ENCODE measurements at places on chromosomes 1 and 21.

- DNase-seq, result no peak
Measured at GRCh38 chr1:59985911-59986515, 59.4 kb upstream of the CYP2J2 start.

- DNase-seq, result no peak
Measured at GRCh38 chr1:176199707-176200106, 7.4 kb downstream of the COP1 start.

DNA sequence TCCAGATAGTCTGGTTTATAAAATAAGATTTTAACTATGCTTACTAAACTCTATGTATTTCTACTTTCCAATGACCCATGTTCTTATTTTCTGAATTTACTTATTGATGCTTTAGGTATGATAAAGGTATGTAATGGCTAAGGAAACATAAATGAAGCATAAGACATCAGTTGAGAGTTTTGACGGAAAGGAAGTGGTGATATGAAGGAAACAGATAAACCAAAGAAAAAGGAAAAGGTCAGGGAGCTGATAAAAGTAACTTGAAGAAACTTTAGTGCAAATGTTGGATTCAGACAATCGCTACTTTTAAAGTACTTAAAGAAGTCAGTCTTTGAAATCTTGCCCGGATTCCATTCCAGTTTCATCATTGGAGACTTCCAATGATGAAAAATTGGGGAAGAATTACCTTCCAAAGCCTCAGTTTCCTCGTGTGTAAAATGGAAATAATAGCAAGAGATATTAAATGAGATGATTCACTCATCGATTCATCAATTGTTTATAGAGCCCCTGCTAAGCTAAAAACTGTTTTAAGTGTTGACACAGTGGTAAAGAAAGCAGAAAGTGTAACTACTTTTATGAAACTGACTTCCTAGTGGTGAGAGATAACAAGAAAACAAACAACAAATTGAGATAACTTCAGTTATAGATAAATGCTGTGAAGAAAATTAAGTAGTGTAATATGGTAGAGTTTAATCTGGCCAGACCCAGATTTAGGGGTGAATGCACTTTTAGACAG, 10.6 kb downstream of the PTPRC start:
- no peak for DNase-seq

- DNase-seq, result no peak
Measured at GRCh38 chr1:191674626-191675179, 483.6 kb upstream of the RGS18 start.

GRCh38 chr1:173210283-173210682, 3.2 kb upstream of the TNFSF4 start:
- DNase-seq, result no peak

GRCh38 chr1:200538179-200538578, 82.4 kb downstream of the KIF14 start:
- DNase-seq, result no peak

DNA sequence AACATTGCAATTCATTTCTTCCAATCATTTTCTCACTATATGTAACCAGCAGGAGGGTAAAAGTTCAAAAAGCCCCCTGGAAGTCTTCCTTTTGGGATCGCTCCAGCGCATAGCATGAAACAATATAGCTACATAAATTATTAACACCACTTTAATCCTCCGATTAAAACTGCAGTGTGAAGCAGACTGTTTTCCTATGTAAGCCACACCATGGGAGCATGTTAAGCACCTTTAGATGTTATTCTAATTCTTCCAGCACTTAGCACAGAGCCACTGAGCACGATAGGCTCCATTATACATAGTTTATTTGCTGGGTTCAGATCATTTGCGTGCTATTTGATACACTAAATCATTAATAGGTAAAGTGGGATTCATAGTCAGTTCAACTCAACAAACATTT, 18.4 kb upstream of the GADD45A start:
- no peak for DNase-seq

DNA sequence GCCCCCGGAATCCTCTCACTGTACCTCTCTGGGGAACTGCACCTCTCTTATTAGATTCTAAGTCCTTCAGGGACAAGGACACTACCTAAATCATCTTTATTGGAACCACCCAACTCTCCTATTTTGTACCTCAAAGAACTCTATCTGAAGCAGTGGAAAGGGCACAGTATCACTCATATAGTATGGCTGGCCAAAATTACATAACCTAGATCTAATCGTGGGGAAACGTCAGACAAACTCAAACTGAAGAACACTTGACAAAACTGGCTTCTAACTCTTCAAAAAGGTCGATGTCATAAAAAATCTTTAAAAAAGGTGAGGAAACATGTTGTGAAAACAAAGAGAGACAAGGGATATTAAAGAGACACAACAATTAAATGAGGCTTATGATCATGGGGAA, 210.0 kb downstream of the SLC45A1 start:
- no peak for DNase-seq

- no peak for DNase-seq
Measured at GRCh38 chr1:159854116-159854692, 8.3 kb downstream of the VSIG8 start.

GRCh38 chr1:97621955-97622354, 298.9 kb downstream of the DPYD start:
- no peak for DNase-seq

- DNase-seq, result no peak
Measured at GRCh38 chr21:29377266-29377665, 78.5 kb downstream of the BACH1 start.

- no peak for DNase-seq
Measured at GRCh38 chr1:59703226-59703917, 111.4 kb upstream of the HOOK1 start.

GRCh38 chr1:200510228-200510623, 100.4 kb upstream of the ZNF281 start:
- peak; percentile 84 for DNase-seq

- DNase-seq, result no peak
Measured at GRCh38 chr1:28265577-28265976, 6.3 kb downstream of the SESN2 start.

- no peak for DNase-seq
Measured at GRCh38 chr1:151680826-151681225, 35.8 kb downstream of the CELF3 start.

DNA sequence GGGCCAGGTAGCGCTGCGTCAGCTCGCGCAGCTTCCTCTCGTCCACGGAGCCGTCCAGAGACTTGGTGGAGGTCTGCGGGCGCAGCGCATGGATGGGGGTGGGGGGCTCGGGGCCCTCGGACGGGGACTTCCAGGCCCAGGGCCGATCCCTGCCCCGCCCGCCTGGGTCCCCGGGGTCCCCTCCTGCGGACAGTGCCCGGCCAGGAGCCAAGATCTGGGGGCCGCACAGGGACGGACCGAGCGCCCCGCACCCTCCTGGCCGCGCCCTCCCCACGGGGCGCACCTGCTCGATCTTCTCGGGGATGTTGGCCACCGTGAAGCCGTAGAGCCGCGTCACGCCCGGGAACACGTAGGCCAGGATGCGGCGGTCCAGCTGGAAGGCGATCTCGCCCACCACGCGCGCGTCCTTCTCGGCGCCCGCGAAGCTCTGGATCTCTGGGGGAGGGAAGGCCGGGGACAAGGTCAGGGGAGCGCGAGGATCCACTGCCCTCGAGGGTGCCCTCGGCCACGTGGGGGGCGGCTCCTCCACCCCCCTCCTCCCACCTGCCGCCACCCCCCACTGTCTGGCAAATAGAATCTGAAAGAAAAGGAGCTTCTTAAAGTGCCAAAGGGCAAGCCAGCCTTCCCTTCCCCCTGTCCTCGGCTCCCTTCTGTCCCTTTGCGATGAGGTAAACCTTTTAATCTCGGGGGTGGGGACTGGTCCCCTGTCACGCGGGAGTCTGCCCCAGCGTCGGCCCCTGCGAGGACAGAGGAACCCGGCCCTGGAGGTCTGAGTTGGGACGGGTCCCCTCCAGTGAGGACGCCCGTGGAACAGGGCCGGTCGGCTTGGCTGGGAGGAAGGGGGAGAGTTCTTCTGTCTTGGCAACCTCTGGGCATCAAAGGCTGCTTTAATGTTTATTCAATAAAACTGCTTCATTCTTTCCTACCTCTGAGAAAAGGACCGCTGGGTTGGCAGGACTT, 6.5 kb upstream of the FTCD start:
- DNase-seq, result no peak

GRCh38 chr1:22196041-22196440, 53.1 kb upstream of the WNT4 start:
- no peak for DNase-seq

DNA sequence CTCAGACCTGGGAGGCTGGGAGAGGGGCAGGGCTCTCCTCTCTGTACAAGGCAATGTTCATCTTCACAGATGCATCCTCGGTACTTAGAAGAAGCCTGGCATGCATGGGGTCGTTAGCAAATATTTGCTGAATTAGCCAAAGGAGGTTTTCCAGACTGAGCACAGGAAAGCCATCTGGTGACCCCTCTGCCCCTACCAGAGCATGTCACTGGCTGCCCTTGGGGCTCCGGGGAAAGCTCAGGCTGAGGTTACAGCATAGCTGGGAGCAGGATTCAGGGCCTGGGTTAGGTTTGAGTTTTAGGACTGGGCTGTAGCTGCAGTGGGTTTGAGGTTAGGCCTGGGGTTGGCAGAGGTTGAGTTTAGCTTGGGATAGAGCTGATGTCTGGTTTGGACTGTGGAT, 43.4 kb upstream of the ZBTB40 start:
- DNase-seq, result no peak
